Activated CD4-positive, alpha-beta T cell treated with anti-CD3 and anti-CD28 coated beads, Interleukin-2, amount 50 U/mL, for 4 hours (primary cell): ENCODE measurements at places on chromosomes 4 and X.

DNA sequence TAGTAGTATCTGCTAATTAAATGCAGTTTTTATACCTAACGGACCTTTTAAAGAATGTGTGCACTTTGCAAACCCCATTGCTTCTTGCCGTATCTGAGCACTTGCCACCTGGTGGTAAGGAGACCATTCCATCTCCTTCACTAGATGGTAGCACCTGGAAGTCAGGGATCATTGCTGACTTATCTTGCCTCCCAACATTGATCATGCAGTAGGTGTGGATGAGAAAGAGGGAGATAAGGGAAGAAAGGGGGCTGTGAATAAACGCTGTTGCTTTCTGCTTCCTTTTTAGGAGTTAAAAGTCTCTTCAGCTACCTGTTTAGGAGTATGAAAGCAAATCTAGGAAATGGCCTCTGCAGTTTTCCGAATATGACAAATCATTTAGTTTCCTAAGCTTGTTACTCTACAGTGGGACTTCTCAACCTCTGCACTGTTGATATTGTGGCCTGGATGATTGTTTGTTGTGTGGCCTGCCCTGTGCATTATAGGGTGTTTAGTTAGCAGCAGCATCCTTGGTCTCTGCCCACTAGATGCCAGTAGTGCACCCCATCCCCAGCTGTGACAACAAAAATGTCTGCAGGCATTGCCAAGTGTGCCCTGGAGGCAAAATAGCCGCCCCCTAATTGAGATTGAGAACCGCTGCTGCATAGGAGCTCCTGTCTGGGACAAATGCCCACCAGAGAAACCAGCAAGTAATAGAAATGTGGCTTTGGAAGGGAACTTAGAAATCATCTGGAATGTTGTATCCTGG is 38.8 kb downstream of the GAB1 start:
- no peak for DNase-seq

DNA sequence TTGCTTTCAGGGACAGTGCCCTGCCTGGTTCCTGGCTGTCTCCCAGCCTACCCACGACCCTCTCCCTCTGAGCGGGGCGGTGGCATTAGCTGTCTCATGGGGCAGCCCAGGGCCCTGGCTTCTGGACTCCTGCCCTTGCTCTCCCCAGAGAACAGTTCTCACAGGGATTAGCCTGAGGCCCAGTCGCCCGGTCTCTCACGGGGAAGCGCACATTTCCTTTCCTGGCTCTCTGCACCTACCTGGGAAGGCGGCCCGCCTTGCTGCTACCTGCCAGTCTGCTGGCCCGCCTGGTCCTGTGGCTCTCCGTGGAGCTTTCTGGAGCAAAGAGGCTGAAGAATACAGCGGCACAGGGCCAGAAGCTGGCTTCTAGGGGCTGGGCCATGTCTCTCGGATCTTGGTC is 128.4 kb downstream of the FHDC1 start:
- no peak for DNase-seq

GRCh38 chr4:162457071-162457865 is 293.5 kb upstream of the FSTL5 start:
- DNase-seq = no peak

DNA sequence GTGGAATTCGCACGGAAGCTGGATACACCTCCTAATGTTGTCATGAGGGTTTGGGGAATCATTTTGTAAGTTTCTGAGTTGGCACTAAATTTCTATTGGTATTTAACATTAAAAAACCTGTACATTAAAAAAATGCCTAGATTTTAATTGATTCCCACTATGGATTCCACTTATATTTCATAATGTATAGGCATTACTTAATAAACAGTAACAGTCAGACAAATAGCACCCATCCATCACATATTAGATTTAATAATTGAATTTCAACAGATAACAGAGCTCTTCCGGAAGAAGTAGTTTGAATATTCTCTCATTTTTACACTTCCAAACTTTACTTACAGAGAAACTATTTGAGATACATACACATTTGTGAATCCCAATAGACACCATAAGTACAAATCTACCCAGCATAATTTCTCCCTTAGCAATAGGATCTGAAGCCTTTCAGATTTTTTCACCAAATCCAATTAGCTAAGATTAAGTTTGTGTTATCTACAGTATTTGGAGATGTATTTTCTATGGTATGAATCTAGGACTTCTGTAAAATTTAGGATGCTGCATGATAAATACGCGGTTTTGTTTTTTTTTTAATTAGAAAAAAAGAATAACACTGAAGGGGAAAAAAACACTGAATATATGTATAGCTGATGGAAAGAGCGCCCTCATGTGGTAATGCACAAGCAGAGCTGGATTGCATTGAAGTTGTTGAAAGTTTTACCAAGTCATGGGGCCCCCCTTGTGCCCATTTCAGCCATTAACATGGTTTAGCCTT is 12.2 kb upstream of the ODAM start:
- DNase-seq = no peak

DNA sequence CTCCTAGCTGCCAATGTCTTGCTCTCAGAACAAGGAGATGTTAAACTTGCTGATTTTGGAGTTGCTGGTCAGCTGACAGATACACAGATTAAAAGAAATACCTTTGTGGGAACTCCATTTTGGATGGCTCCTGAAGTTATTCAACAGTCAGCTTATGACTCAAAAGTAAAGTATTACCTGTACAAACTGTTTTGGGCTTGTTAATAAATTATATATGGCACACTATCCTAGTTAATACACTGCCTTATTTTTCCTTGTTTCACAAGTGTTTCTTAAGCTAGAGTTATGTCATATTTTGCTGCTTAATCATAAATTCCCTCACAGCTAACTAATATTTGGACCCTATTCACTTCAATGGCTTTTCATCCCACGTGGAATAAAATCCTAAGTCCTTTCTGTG is 45.3 kb downstream of the STK26 start:
- DNase-seq = no peak

- no peak for DNase-seq
Measured at GRCh38 chr4:92198711-92199110, 105.1 kb upstream of the GRID2 start.

DNA sequence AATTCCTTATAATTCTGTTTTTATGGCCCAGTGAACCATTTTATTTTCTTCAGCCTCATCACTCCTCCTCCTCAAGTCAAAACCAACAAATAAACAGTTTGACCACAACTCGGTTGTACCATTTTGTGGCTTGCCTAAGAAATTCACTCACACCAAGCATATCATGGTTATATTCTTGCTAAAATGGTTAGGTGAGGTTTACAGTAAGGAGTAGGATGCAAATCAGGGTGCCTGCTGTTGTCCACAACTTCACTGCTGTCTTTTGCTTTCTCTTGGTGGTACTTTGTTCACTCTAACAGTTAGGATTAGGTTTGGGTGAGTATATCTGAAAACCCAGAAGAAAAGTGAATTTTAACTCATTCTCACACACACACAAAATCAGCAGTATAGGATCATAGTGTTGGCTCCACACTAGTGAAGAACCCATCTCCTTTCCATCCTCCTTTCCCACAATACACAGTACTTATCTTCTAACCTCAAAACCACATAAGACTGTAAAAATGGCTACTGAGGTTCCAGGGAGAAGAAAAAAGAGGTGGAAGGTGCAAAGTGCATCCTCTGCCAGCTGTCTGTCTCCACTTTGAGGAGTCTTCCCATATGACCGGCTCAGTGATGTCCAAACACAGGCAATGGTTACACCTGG is 368.8 kb downstream of the STPG2 start:
- no peak for DNase-seq

DNA sequence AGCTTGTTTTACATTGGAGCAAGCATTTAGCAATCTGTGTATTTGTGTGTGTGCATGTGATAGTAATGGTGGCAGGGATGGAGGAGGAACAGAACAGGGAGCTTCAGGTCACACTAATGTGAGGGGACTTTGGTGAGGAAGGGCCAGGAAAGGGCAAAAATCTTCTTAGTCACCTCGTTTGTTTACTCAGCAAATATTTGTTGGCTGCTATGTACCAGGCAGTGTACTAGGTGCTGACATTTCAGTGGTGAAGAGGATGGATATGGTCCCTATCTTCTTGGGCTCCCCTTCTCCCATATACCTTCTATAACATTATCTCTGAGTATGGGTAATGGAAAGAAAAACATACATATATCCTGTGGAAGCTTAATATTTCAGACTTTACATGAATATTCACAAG is 48.5 kb upstream of the HDAC8 start:
- no peak for DNase-seq

GRCh38 chr4:169649545-169650226 is 29.3 kb downstream of the CLCN3 start:
- DNase-seq = no peak

GRCh38 chr4:185945252-185945651 is 123.7 kb upstream of the TLR3 start:
- no peak for DNase-seq

GRCh38 chr4:33073811-33074210 is 2353.6 kb downstream of the PCDH7 start:
- DNase-seq = no peak

- no peak for DNase-seq
Measured at GRCh38 chr4:90844241-90844640, 717.0 kb downstream of the CCSER1 start.

- no peak for DNase-seq
Measured at GRCh38 chr4:171288816-171289432, 524.3 kb upstream of the GALNTL6 start.

DNA sequence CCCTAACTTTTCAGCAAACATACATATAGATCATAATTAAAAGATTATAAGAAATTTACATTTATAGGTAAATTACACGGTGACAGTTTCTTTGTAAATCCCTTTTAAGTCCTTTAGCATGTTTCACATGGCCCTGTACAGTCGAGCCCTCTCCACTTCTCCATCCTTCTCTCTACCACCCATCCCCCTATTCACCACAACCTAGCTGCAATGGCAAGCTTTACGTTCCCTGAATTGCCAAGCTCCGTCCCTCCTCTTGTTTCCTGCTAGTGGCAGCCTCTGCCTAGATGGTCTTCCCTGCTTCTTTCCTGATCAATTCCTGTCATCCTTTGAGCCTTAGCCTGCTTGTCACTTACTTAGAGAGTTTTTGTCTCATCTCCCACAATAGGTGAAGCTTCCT is 116.2 kb downstream of the TMA16 start:
- no peak for DNase-seq

DNA sequence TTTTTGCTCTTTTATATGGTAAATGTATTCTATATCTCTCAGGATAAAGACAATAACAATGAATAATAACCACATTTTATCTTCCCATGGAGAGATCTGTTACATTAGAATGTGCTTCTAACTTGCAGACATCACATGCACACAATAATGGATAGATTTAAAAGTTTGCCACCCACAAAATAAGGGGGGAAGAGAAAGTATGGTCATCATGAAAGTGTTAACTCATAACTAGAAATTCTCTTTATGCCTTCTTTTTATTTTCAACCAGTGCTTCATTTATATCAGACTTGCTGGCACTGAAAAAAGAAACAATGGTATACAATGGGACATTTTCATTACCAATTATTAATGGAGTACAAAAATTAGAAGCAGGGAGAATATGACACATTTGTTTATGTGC is 470.0 kb downstream of the FAT4 start:
- no peak for DNase-seq
